Epithelial cell of esophagus (primary cell): ENCODE measurements at places on chromosomes 11 and 22.

DNA sequence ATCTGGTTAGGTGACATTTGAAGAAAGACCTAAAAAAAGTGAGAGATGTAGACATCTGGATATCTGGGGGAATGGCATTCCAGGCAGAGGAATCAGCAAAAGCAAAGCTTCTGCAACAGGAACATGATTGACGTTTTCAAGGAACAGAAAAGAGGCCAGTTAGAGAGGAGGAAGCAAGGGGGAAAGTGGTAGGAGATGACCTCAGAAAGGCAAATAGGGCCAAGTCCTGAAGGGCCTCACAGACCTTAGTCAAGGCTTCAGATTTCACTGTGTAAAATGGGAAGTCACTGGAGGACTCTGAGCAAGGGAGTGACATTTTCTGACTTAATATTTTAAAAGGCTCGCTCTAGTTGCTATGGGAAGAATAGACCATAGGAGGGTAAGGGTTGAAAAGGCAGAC lies 9.7 kb downstream of the DEUP1 start:
- DNase-seq, result no peak

DNA sequence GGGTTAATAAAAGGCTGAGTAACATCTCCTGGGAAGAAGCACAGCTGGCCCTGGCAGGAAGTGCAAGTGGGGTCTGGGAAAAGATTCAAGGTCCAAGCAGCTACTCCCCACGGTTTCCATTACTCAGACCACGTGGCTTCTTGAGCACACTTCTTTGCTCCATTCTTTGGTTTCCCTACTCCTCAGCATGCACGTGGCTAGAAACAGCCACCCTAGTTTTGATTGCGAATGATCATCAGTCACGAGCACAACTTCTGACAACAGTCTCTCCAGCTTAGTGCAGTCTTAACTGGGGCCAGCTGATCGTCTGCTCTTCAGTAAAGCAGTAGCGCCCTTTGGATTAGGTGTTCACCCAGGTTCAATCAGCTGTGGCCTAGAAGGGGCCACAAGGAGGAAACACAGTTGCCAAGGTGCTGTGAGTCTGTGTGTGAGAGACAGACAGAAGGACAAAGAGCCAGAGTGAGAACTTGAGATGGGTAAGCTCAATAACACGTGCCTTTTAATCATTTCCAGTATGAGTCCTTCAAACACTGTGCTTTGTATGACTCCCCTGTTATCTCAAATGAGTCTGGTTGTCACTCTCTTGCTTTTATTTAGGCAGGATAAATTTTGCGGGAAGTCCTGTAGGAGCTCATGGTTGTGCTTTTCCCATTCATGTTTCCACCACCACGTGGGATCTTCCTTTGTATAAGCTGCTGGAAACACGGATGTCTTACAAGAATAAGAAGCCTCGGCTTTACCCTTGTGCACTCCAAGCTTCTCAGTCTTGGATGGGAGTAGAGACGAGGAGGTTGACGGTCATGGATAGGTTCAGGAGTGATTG lies 901 bp upstream of the PARVA start:
- no peak for DNase-seq

GRCh38 chr22:38953091-38953490 lies 4.3 kb upstream of the APOBEC3A start:
- DNase-seq, result no peak

GRCh38 chr22:20039683-20040325 lies 18.9 kb downstream of the TANGO2 start:
- no peak for DNase-seq

- DNase-seq, result peak; percentile 95
Measured at GRCh38 chr11:63804259-63804658, 9.0 kb upstream of the SPINDOC start.

GRCh38 chr11:43735115-43735514 lies 54.6 kb downstream of the HSD17B12 start:
- DNase-seq, result no peak
